COR-L47 (cell line): ENCODE measurements at places on chromosomes 4 and X.

GRCh38 chr4:40340030-40340429 lies 4.9 kb downstream of the CHRNA9 start:
- no peak for DNase-seq

DNA sequence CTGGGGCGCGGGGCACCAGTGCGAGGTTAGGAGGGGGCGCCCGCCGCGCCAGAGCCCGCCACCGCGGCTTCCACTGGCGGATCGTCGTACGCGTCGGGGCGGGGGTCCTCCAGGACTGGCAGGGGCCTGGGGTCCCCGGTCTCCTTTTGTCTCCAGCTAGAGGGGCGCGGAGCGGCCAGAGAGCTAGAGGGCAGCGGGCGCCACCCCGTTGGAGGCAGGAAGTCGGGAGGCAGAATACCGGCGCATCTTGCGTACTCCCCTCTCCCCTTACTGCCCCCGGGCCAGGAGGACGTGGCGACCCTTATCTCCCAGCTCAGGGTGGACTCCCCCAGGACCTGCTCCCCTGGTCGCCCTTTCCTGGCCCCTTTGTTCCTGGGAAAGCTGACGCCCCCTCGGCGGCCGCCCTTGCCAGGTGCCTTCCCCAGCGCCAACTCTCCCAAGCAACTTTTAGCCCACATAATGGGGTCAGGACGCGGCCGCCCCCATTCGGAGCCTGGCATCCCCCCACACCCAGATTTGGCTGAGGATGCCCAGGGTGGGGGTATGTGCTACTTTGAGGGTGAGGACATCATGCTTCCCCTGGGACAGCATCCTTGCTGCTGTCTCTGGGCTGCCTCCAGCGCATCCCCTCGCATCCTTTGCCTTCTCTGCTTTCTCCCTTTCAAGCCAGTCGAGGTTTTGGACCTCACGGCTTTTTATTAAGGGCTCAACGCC lies 933 bp downstream of the CNKSR2 start:
- DNase-seq: no peak

DNA sequence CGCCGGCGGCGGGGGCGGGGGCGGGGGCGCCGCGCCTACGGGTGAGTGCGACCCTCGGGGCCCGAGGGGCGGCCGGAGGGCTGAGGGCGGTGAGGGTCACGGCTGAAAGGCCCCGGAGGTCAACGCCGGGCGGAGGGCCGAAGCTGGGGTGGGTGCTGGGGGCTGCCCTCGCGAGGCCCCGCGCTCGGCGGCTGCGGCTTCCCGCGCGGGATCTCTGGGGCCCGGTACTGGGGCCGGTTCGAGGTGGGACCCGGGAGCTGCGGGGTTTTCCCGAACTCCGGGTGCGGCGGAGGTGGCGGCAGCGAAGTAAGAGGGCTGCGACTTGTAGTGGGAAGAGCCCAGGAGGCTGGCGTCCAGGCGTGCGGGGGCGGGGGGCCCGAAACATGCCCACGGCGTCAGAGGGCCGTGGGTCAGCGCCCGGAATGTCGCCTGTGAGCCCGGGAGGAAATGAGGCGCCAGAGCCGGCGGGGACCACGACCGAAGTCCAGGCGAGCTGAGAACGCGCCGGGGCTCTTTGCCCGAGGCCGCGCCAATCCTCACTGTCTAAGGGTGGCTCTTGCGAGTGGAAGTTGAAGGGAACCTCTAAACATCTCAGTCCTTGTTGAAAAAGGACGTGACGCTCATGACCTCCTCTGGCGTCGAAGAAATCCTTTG lies 407 bp downstream of the IL13RA1 start:
- DNase-seq: no peak

- DNase-seq: no peak
Observed at GRCh38 chrX:46333550-46333949, 211.7 kb downstream of the ZNF674 start.

DNA sequence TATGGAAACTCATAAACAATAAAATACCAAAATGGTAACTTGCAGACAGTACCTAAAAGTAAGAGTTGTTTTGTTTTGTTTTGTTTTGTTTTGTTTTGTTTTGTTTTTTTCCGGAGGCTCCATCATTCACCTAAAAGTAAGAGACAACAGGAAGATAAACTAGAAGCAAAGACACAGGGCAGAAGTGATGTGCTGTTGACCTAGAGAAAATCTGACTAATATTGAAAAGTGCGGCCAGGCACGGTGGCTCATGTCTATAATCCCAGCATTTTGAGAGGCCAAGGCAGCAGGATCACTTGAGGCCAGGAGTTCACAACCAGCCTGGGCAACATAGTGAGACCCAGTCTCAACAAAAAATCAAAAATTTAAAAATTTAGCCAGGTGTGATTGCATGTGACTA lies 5.6 kb upstream of the CENPC start:
- DNase-seq: no peak

- peak; percentile 99 for DNase-seq
Observed at GRCh38 chr4:16123356-16124084, 39.7 kb upstream of the PROM1 start.

- no peak for DNase-seq
Observed at GRCh38 chr4:40378619-40379018, 43.5 kb downstream of the CHRNA9 start.

DNA sequence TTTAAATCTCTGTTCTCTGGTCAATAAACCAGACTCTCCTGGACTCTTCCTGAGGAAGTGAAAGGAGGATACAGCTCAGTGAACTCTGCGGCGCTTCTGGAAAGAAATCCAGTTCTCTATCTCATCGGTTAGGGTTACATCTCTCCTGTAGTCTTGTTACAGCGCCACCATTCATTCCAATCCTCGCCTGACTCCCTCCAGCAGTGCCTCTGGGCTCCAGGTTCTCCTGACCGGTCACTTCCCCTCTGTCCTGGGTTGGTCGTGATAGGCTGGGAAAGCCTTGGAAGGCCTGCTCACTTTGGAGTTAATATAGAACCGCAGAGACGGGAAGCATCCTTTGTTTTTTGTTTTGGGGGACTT lies 97.0 kb upstream of the STOX2 start:
- no peak for DNase-seq

DNA sequence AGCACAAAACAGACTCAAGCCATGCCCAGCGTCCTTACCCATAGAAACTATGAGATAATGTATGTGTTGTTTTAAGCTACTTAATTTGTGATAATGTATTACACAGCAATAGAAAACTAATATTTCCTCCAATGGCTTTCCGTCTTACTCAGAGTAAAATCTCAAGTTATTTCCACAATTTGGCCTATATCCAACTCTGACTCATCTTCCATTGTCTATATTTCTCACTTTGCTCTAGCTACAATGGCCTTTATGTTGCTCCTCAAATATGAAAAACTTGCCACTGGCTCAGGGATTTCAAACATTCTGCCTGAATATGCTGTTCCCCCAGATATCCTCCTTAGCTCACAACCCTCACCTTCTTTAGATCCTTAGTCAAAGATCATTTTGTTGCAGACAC lies 31.6 kb downstream of the IQCM start:
- DNase-seq: no peak

DNA sequence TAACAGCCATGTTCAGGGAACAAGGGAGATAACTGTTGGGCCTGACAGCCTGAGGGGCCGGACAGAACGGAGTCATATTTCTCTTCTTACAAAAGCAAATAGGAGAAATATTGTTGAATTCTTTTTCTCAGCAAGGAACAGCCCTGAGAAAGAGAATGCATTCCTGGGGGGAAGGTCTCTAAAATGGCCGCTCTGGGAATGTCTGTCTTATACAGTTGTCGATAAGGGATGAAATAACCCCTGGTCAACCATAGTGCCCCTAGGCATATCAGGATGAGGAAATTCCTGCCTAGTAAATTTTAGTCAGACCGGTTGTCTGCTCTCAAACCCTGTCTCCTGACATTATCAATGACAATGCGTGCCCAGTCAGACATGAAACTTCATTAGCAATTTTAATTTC lies 1925.5 kb downstream of the PCDH7 start:
- DNase-seq: no peak

DNA sequence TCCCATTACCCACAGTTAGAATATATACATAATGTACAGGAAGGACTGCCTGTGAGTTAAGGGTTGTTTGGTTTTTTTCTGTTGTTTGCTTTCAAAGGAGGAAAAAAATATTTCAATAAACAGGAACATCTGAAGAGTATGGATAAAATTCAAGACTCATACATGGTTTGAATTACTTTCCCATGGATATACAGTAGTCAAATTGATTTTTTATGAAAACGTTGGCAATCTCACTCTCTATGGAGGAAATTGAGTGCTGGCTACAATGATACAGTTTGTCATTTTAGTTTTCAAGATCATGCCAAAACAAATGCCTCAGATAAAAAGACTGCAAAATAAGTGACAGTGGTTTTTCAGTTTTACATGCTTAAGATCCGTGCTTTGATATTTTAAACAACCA lies 116.6 kb downstream of the SH3RF1 start:
- no peak for DNase-seq

DNA sequence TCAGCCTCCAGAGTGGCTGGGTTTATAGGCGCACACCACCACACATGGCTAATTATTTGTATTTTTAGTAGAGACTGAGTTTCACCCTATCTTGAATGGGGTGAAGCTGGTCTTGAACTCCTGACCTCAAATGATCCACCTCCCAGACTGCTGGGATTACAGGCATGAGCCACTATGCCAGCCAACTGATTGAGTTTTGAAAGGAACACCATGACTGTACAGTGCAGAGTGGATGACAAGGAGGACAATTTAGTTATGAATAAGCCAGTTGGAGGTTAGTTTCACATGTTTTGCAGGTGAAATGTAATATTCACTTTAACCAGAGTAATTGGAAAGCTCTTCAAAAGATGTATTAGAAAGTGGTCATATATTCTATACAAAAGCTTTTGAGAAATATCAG lies 60.8 kb downstream of the PCDH18 start:
- no peak for DNase-seq

- DNase-seq: no peak
Observed at GRCh38 chr4:6876440-6876839, 33.2 kb upstream of the TBC1D14 start.

DNA sequence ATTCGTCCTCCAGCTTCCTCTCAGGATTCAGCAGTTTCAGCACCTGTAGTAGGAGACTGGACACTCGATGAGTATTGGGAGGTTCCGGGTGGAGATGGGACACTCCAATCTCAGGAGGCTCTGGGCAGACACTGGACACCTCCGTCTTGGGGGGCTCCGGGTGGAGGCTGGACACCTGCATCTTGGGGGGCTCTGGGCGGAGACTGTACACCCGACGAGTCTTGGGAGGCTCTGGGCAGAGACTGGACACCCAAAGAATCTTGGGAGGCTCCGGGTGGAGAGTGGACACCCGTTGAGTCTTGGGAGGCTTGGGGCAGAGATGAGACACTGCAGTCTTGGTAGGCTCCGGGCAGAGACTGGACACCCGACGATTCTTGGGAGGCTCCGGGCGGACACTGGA lies 28.7 kb upstream of the LANCL3 start:
- DNase-seq: no peak

DNA sequence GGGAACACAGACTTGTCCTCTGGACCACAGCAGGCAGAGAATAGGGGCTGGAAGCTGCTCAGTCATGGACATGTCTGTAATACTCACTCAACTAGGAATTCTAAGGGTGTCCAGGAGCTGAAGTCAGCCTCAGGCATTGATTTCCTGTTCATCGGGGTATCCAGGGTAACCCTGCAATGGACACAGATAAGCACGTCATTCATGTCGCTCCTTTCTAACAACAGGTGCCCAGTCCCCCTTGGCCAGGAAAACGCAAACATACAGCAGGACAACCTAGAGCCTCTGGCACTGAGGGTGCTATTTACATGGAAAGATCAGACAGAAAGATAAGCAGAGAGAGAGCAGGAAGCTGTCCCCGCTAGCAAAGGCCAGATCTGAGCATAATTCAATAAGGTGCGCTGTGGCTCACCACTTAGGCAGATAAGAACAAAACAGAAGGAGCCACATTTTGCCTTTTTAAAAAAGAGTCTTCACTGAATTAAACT lies 21.3 kb downstream of the QDPR start:
- DNase-seq: no peak

DNA sequence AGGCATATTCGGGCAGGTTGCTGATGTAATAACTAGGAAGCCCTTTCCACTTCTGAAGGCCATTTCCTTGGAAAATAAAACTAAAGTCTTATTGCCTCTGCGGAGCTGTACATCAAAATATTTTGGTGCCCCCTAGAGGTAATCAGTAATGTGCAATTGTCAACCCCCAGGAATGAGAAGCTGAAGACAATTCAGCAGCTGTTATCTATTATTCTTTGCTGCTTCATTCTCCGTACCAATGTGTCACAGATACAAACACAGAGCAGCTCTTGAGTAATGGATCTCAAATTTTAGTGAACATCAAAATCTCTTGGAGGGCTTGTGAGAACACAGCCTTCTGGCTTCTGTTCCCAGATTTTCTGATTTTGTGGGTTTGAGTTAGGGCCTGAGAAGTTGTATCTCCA lies 3.5 kb upstream of the SLIT2 start:
- DNase-seq: peak; percentile 70

GRCh38 chr4:83356899-83357661 lies 22.4 kb upstream of the HPSE start:
- DNase-seq: no peak

DNA sequence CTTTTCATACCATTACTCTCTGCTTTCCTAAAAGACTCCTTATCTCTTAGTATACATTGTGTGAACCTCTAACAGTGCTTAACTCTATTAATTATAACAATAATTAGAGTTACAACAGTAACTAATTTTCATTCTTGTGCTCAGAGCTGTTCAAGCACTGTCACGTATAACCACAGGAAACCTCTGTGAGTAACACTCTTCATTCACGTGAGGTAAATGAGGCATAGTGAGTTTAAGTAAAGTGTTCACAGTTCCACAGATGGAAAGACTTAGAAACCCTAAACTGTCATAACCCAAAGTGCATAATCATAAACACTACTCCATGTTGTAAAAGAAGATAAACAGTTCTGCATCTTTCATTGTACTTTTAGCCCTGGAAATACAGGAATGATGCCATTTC lies 222.4 kb downstream of the CCSER1 start:
- no peak for DNase-seq

- no peak for DNase-seq
Observed at GRCh38 chrX:14398725-14399124, 130.6 kb upstream of the GLRA2 start.

DNA sequence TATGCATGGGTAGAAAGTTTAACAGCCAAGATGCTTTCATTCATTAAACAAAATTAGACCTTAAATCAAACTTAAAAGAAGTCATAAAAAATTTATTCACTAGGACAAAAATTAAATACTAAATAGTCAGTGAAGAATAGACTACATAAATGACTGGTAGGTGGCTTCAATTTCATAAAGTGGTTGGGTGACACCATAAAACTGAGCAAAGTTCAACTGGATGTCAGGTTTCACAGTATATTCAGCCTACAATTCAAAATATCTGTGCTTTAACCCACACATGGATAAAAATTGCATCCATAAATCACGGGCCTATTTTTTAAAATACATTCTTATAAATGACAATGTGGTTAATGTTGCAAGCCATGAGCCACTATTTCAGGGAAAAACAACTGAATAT lies 582.3 kb downstream of the IL15 start:
- DNase-seq: no peak

DNA sequence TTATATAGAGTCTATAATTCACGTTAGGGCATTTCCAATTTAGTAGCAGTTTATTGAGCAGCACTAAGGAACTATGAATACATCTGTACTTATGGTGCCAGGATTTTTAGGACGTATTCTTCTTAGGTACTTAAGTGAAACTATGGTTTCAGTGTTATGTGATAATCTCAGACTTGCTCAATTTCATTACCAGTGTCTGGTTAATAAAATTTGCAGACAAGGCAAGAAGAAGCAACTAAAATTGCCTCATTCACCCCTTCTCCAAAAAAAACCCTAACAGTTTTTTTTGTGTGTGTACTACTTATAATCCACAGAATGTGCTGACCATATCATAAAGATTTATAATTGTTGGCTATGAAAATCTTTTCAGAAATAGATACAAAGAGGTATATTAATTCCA lies 6.0 kb upstream of the CXCL10 start:
- DNase-seq: no peak
